HTR-8/SVneo (cell line): ENCODE measurements at places on chromosomes 16 and 17.

GRCh38 chr17:29140631-29141513, 39.3 kb downstream of the MYO18A start:
- no peak for DNase-seq

- peak; percentile 47 for DNase-seq
Observed at GRCh38 chr17:5557485-5557884, 26.8 kb downstream of the NLRP1 start.

DNA sequence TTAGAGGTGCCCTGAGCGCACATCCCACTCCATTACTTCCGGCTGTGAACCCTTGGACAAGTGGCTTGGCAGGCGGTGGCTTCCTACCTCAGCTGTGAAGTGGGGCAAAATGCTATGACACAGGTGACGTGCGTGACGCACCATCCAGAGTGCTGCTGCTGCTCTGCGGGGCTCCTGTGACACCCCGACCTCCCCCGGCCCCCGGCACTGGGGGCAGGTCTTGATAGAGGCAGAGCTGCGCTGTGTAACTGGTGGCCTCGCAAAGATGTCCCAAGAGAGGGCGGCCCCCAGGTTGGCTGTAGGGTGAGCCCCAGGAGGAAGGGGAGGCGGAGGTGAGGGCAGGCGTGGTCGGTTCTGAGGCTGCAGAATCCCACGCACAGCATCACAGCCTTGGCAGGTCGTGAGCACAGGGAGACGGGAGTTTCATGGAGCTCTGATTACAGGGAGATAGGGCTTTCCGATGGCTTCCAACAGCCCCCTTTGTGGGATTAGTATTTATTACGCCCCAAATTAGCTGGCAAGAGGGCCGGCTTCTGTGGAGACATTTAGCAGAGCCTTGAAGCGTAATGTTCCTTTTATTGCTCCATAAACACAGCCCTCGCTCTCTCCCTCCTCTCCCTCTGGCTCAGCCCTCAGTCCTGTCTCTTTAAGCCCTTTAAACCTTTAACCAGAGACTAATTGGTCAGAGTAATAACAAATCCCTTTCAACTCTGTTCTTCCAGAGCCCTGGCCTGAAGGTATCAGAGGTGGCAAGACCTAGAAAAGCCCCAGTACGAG, 328.1 kb downstream of the C16orf95 start:
- DNase-seq = no peak

DNA sequence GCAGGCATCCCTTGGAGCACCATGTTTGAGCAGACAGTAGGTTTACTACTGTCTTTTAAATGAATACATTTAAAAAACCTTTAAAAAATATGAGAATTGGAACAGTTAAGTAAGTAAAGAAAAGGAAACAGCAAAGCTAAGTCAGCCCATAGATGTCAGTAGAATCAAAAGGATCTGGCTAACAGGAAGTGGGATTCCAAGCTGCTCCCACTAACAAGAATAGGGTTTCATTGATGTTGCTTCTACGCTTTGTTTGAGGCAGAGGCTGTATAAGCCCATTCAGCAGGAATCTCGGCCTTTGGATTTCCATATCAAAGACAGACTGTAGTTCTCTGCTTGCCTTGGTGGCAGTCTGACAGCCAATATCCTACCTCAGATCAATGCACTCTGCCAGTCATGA, 122.9 kb upstream of the ELAC2 start:
- peak; percentile 2 for DNase-seq

DNA sequence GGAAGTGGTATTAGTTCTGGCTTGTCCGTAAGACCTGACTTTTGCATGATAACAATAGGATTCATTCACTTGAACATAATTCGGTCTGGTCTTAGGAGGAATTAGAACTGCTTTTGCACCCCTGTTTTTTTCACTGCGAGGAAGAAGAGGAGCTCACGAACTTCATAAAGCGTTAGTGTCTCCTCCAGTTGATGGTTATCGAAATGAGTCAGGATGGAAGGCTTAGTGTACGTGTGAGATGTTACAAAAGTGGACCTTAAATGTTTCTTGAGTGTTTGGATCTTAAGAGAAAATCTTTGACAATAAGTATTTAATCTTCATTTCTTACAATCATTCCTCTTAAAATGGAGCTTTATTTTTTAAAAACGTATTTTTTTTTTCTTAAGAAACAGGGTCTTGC, 52.8 kb downstream of the USP10 start:
- no peak for DNase-seq

GRCh38 chr17:75685499-75685898, 18.4 kb downstream of the SAP30BP start:
- DNase-seq = no peak

DNA sequence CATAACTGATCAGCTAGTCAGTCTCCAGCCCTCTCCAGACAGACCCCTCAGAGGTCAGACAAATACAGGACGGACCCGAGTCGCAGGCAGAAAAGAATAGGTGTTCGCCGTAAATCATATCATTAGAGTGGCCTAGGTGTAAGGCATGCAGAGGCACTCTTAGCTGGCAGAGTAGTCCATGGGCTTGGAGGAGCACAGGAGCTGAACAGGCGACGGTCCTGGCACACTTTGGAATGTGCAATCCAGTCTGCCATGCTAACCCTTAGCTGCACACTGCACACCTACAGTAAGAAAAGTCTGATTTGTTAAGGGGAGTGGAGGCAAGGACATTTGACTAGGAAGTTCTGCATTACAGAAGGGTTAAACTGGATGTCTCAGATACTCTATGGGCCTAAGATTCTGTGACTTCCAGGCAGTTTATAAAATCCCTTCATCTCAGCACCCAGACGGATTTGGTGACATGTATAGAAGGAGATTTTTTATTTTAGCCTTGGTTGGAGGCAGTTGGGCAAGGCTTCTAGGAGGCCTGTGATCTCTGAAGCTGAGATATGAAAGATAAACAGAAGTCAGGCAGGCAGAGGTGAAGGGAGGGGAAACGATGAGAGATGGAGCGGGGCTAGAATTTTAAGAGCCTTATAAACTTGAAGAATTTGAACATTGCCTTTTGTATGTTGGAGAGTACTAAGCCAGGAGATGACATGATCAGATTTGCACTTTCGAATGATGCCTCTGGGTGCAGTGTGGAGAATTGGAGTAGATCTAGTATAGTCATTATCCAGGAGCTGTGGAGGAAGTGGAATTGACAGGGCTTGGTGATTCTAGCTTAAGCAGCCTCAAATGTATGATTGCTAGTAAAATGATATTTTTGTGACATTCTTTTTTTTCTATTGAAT, 34.6 kb upstream of the SLC5A11 start:
- DNase-seq = no peak

- peak; percentile 58 for DNase-seq
Observed at GRCh38 chr17:44362949-44363612, 572 bp downstream of the FAM171A2 start.

DNA sequence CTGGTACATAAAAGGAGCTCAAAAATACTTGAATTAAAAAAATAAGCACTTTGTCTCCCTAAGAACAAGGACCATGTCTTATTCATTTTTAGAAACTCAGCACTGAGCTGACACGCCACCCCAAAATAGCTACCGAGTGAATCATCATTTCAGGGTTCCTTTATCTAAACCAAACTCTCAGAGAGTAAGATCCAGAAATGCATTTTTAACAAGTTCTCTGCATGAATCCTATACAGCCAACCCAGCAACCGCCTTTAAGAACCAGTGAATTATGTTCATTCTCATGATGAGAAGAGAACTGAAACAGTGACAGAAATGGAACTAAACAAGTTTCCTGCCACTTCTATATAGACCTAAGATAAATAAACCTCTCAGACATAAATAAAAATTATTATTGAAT, 8.7 kb downstream of the C16orf87 start:
- peak; percentile 5 for DNase-seq

DNA sequence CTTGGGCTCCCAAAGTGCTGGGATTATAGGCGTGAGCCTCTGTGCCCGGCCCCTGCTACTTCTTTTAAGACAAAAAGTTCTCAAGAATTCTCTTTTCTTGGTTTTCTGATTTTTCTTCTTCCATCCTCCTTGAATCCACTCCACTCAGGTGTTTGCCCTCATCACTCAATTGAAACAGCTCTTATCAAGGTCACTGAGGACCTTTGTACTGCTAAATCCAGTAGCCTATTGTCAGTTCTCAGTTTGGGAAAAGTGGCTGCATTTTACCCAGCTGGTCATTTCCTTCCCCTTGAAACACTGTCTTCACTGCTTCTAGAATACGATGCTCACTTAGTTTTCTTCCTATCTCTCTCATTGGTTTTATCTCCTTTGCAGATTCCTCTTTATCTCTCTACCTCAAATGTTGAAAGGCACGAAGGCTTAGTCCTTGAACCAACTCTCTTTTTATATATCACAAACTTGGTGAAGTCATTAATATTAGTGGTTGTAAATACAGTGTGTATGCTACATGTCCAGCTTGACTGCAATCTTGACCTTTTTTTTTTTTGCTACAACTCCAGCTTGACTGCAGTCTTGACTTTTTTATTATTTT, 29.8 kb downstream of the ZNRF1 start:
- no peak for DNase-seq

- no peak for DNase-seq
Observed at GRCh38 chr16:35642322-35642835, 2183.0 kb downstream of the TP53TG3F start.

- no peak for DNase-seq
Observed at GRCh38 chr17:80805032-80805751, 186.4 kb upstream of the CHMP6 start.
